Stimulated activated CD4-positive, alpha-beta T cell treated with anti-CD3 and anti-CD28 coated beads, Interleukin-4, amount 100 ng/mL, for 4 hours (primary cell): ENCODE measurements at places on chromosomes 7 and 10.
A peak's percentile ranks its signal among the peaks of the same experiment; 100 is the strongest.

DNA sequence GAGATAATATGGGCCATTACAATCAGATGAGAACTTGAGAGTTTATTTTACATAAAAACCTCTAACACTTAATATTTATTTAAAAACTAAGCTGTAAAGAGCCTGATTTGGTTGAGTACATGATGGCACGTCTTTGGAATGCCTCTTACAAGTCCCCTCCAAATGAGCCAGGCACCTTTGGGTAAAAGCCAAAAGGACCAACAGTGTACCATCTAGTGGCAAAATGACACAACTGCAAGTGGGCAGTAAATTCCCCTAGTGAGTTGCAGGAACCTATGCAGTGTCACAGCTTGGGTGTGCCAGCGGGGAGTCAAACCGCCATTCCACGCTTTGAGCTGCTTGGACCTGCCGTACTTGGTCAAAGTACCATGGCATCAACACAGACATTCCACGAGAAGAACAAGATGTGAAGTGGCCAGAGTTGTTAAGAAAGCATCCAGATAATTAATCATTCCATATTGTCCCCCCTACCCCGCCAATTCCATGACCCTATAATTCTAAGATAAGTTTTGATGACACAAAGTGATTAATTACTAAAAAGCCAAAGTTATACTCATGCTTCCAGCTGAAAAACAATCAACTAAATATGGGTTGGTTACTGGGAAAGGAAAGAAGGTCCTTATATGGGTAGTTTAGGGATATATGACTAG is 115.2 kb downstream of the SORBS1 start:
- peak; percentile 4 for DNase-seq

DNA sequence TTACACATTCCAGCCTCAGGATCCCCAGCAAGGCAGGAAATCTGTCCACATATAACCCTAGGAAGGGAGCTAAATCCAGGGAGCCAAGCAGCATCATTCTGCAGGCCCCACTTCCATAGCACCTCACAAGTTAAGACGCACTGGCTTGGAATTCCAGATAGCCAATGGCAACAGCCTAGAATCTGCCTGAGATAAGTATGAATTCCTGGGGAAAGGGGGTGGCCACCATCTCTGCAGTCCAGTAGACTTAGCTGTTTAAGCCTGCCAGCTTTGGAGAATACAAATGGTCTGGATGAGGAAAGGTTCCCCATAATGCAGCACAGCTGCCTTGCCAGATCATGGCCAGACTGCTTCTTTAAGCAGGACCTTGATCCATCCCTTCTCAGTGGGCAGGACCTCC is 179.4 kb upstream of the PRSS1 start:
- DNase-seq, result no peak

GRCh38 chr7:44383566-44383965 is 58.2 kb upstream of the CAMK2B start:
- no peak for DNase-seq

DNA sequence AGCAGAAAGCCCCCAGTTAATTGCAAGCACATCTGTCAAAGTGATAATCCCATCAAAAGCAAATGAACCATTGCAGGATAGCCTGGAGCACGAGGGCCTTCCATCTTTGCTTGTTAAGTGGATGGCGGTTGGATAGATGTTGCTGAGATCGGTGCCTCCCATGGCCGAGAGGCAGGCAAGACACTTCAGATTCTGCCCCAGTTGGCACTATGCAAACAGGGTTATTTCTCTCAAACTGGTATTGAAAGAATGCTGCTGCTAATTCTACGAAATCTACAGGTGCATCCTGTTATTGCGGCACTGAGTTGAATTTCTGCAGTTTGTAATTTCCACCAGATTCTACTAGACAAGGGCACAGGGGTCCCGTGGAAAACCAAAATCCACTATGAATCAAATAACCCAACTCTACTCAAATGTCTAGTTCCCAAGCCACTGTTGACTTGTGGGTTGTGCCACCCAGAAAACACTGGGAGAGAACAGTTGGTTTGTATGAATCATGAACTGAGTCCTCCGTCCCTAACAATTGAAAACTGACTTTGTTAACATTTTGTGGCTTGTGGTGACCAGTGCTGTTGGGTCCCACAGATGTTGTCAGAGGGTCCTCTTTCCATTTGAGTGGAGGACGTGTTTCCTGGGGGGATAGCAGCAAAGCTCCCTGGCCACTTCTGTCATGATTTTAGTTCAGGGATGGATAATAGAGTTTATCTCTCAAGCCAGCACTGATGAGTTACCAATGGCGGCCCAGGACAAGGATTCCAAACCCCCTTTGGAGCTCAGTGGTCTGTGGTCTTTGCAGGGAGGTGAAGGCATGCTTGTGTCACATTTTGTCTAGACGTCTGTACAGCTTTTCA is 7.1 kb upstream of the IL2RA start:
- DNase-seq, result no peak

DNA sequence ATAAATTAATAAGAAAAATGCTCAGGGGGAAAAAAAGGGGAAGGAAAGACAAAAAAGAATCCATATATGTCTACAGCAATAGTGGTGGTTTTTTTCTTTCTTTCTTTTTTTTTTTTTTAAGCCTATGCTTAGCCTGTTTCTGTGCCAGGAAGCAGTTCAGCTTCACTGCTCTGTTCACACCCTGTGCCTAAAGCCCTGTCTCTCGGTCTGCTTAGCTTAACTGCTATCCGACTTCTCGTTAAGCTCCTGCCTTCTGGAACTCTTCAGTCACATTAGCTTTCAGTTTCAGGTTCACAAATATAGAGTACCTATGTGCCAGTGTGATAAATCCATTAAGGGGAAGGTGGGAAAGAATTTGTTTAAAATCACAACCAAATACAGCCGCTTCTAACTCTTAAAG is 26.5 kb upstream of the NRG3 start:
- DNase-seq, result no peak

DNA sequence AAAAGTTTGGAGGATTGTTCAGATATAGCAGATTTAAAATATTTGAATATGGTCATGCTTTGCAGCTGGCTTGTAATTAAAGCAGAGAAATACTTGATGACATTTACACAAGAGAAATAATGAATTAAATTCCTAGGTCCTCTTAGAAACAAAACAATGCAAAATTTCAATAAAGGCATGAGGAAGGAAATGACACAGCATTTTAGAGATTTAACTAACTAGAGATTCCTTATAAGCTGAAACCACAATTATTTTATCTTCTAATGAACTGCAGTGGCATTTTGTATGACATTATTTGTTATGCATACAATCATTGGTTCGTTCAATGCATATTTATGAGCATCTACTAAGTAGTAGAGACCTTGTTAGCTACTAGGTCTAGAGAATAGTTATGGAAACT is 490.9 kb downstream of the ZWINT start:
- no peak for DNase-seq

DNA sequence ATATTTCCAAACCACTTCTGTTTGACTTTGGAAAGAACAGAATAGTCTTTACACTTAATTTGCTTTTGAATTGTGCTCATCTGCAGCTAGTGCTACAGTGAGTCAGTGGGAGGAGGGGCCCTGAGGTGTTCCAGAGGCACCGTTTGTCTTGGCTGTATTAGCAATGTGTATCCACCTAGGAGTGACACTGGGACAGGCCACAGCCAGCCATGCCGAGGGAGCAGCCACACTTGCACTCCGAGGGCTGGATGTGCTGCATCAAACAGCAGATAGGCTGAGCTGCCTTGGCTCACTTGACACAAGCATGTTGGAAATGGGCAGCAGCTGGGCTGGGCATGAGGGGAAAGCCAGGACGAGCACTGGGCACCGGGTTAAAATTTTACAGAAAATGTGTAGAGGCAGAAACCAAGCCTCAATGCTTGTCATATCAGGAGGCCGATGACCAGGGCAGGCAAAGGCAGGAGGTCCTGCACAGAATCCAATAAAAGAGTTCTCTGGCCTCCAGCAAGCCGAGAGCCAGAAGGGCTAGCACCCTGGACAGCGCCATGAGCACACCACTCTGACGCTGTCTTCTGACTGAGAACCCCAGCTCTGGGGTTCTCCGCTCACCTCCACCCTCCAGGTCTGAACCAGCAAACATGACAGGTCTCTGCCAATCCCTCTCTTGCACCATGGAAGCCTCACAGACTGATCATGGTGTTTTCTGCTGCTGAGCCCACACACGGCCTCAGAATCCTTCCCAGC is 163.3 kb downstream of the GRID1 start:
- no peak for DNase-seq

GRCh38 chr7:89200758-89201157 is 405.2 kb upstream of the TEX47 start:
- no peak for DNase-seq

DNA sequence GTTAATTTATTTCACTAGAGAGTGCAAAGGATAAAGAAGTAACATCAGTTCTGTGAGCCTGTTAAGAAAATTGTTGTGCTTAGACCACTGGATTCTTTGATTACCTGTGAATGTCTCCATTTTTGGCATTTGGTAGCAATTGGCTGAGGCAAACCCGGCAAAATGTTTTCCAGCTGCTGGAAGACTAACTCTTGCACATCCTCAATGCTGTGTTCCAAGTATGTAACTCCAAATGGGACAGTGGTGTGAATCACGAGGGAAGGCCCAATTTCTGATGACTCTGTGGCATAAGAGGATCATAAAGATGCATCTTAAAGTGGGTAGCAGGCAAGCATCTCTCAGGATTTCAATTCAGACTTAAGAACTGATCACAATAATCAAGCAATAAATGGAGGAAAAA is 268.8 kb downstream of the RNLS start:
- no peak for DNase-seq

DNA sequence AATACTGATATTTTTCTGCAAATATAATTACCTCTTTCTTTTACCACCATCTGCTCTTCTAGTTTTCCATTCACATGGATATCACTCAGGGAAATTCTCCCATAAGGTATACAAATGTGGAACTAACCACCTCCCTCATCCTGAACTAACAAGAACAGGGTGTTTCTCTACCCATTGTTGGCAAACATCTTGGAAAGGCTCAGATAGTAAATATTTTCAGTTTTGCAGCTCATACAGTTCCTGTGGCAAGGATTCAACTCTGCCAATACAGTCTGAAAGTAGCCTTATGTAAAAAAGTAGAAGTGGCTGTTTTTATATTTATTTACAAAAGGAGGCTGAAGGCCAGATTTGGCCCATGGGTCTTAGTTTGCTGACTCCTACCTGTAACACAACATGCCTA is 513.0 kb upstream of the TEX47 start:
- DNase-seq, result no peak

DNA sequence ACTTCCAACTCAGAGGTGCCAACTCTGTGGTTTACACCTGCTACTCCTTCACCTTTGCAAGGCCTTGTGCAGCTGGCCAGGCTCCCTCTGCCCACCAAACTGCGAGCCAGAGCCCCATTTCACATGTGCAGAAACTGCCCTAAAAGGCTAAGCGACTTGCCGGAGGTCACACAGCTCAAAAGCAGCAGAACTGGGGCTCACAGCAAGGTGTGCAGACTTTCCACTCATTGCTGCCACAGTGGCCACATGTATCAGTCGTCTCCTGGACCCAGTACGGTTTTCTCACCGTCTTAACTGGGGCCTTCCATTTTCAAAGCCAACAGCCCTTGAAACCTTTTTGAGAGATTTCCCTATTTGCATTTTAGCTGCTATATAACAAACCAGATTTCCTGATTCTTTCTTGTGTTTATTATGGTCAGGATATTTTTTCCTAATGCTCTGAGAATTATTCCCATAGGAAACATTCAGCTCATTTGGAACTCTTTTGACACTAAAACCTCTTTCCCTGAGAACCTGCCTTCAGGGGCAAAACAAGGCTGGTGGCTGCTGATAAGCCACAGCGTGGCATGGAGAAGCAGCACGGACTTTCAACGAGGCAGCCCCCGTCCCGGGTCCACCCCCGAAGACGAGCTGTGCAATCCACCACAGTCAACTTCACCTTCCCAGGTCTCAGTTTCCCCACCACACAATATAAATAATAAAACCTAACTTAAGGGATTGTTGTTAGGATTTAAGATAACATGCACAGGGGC is 29.9 kb downstream of the SORBS1 start:
- no peak for DNase-seq

DNA sequence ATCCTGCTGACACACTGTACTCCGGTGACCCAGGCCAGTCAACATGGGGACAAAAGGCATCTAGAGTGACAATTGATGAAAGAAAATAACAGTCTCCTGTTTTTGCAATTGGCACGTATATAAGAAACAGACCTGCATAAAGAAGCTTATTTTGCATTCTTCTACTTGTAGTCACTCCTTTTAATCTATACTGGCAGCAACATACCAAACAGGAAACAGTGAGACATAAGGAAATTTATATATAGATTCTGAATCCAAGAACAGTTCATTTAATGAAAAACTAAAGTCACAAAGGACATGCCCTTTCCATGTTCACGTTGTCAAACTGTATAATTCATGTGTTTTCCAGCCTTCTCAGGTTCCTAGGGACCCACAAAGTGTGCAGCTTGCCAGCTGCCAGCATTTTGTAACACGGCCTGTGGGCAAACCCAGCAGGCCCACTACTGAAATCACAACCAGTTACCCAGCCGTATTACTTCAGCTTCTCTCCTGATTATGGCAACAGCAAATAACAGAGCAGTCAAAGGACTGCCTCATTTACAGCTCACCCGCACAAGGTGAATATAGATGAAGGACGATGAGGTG is 72.3 kb downstream of the AMPH start:
- no peak for DNase-seq
